Urinary bladder (tissue), 4 donors: ENCODE measurements at places on chromosomes 1 and 21. TPM values are rescaled to one million over a fixed set of nuclear protein-coding genes. Genes with fewer than 3 reads are reported as not detected.
A peak's percentile ranks its signal among the peaks of the same experiment; 100 is the strongest.

DNA sequence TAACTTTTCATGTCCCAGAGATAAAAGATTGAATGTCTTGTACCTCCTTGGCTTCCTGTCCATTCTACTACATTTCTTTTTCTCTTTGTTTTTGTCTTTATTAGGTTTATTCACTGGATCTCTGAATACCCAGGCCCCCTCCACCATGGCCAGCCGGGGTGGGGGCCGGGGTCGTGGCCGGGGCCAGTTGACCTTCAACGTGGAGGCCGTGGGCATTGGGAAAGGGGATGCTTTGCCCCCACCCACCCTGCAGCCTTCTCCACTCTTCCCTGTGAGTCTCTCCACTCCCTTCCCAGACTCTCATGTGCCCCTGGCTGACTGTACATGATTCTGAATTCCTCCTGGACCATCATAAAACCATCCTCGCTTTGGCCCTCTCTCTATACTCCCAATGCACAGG is 10.2 kb downstream of the POLR3GL start:
- no peak for DNase-seq

DNA sequence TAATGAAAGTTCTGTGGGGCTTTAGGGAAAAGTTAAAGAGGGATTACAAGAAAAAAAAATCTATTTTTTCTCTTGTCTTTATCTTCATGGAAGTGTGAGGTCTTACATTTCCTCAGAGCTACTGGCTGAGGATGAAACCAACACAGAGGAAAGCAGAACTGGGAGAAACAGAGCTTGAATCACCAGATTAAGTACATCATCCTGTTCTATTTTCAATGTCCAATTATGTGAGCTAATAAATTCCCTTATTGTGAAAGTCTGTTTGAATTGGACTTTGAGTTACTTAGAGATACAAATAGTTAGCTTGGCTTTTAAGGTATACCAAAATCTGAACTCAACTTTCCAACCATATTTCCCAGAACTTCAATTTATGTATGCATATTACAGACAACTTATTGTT is 69.2 kb downstream of the LPGAT1 start:
- no peak for DNase-seq

DNA sequence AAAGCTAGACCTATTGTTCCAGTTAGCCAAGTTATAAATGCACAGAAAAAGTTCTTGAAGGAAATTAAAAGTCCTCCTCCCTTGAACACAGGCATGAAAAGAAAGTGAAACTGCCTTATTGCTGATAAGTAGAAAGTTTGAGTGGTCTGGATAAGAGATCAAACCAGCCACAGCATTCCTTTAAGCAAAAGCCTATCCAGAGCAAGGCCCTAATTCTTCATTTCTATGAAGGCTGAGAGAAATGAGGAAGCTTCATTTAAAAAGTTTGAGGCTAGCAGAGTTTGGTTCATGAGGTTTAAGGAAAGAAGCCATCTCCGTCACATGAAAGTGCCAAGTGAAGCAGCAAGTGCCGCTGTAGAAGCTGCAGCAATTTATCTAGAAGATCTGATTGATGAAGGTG is 2.7 kb upstream of the SSX2IP start:
- no peak for DNase-seq

Gene ACTL8
- not detected for polyA plus RNA-seq

GRCh38 chr1:41413748-41414281 is 52.6 kb downstream of the FOXO6 start:
- no peak for DNase-seq

DNA sequence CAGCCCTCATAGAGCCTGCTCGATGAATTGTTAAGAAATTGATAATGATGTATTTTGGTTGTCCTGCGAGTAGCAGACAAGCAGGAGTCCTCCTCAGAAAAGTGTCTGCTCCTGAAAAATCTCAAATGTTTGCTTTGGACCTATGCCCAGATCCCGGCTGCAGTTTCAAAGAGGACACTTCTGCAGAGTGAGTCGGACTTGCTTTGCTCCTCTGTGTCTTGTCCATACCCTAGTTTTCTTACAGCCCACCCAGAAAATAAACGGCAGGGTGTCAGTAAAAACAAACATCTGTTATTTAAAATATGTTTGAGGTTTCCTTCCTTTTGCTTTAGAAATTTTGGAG is 2.8 kb downstream of the S100A10 start:
- DNase-seq: no peak

GRCh38 chr1:55774446-55774845 is 559.3 kb upstream of the USP24 start:
- no peak for DNase-seq

Gene OR2L8
- not detected for polyA plus RNA-seq

- no peak for DNase-seq
Measured at GRCh38 chr1:104718752-104719151, 969.1 kb downstream of the AMY1C start.

DNA sequence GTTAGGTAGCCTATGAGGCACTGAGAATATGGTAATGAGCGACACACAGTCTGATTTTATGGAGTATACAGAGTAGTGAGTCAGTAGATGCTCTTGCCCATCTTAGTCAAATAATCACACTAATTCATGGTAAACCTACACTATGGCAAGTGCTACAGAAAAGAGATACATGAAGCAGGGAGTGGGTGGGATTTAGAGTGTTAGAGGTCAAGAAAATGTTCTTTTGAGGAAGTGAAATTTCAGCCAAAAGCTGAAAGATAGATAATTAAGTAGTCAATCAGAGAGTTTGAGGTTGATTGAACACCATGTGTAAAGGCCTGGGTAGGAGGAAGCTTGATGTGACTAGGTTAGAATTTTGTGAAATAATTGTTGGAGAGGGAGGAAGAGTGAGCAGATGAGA is 14.7 kb downstream of the MDM4 start:
- DNase-seq: no peak

Gene TMEM39B
- polyA plus RNA-seq: 16.0 TPM

DNA sequence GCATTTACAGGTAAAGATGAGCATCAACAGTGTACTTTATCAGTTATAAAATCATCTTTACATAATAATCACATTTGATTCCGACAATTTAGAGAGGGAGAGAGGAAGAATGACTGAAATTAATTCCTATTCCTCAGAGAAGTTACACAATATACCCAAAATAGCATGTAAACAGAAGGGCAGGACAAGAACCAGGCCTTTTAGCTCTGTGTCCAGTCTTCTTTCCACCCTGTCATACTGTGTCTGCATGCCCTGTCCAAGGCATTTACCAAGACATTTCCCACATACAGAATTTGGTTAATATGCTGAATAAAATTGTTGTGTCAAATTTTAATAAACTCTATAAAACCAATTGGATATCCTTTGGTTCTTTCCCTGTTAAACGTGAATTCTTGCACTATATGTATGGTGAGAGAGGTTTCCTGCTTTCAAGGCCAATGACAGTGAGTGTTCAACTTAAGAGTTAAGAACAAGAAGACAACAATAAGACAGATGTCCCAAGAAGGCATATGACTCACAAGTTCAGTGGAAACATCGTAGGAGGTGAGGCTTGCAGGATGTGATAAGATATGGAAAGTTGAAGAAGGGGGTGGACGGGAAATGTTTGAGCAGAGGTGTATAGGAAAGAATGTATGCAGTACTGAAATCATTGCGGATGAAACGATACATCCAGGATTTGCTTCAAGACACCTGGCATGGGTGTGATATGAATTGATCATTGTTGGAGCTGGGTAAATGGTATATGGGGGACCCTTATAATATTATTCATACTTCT is 20.8 kb downstream of the LRRC8B start:
- no peak for DNase-seq

Gene DR1
- polyA plus RNA-seq: 23.1 TPM

Gene BTBD8
- 2.0 TPM for polyA plus RNA-seq

GRCh38 chr1:247107694-247108093 is 3.5 kb upstream of the ZNF669 start:
- DNase-seq: no peak

DNA sequence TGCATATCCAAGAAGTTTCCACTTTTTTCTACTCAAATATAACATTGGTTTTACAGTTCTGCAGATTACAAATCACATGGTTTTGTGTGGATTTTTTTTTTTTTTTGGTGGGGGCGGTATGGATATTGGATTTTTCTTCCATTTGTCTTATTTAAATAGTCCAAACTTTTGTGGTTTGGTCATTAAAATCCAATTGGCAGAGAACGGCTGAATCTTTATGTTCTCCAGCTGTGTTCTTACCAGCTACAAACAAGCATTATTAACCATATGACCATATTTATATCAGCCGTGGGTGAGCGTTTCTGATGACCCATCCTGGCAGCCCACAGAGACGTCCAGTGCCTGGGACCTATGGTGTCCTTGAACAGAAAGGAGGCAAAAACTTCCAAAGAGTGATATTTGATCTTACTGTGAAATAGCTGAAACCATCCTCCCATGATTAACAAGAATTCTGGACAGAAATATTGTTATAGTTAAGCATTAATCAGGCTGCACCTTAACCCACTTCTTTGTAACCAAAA is 200.4 kb downstream of the LYPLAL1 start:
- DNase-seq: no peak

Gene COL8A2
- polyA plus RNA-seq: 21.9 TPM

- no peak for DNase-seq
Measured at GRCh38 chr1:200029035-200029821, 1.7 kb downstream of the NR5A2 start.

- no peak for DNase-seq
Measured at GRCh38 chr21:34313116-34313515, 50.7 kb upstream of the KCNE2 start.

DNA sequence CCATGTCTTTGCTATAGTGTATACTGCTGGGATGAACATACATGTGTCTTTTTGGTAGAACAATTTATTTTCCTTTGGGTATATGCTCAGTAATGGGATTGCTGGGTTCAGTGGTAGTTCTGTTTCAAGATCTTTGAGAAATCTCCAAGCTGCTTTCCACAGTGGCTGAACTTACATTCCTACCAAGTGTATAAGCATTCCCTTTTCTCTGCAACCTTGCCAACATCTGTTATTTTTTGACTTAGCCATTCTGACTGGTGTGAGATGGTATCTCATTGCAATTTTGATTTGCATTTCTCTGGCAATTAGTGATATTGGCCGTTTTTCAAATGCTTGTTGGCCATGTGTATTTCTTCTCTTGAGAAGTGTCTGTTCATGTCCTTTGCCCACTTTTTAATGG is 37.5 kb upstream of the ANGPTL1 start:
- no peak for DNase-seq

DNA sequence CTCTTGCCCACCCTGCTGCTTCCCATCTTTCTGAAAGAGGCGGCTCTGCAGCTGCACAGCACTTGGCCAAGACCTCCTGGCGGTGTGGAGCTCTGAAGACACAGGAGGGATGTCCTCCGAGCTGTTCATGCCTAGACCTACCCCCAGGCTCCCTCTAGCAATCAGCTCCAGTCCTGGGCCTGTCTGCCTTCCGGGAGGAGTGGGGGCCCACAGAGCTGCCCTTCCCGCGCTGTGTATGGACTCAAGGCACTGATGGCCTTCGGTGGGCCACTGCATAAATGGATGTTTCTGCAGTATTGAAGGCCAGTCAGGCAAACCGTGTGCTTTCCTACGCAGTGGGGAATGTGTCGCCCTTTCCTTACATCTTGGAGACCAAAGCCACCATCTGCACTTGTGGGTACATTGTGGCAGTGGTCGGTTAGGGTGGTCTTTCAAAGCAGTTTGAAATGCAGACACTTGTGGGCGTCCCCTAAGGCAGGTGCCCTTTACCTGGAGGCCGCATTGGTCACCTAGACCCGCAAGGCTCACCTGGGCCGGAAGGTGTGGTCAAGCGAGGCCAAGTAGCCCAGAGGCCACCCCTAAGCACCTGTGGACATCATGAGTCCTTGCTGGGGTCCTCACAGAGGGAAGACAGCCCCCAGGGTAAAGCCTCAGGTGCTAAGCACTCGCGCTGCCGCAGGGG is 912 bp upstream of the PKNOX1 start:
- DNase-seq: no peak

GRCh38 chr1:59692591-59692990 is 122.2 kb upstream of the HOOK1 start:
- DNase-seq: no peak

GRCh38 chr1:151832318-151832980 is 847 bp upstream of the RORC start:
- no peak for DNase-seq

GRCh38 chr1:196355206-196355786 is 252.9 kb downstream of the KCNT2 start:
- DNase-seq: no peak

GRCh38 chr1:150514913-150515327 is 632 bp upstream of the FALEC start:
- DNase-seq: no peak

Gene TNFAIP8L2
- 5.4 TPM for polyA plus RNA-seq

Gene PTPN7
- polyA plus RNA-seq: 1.2 TPM

Gene FNDC5
- 1.5 TPM for polyA plus RNA-seq

Gene PDPN
- polyA plus RNA-seq: 96.8 TPM

- no peak for DNase-seq
Measured at GRCh38 chr21:42120101-42120902, 49.2 kb downstream of the UMODL1 start.

- DNase-seq: no peak
Measured at GRCh38 chr1:162204129-162204822, 134.8 kb downstream of the NOS1AP start.

- DNase-seq: no peak
Measured at GRCh38 chr21:15839601-15840000, 109.8 kb downstream of the USP25 start.

DNA sequence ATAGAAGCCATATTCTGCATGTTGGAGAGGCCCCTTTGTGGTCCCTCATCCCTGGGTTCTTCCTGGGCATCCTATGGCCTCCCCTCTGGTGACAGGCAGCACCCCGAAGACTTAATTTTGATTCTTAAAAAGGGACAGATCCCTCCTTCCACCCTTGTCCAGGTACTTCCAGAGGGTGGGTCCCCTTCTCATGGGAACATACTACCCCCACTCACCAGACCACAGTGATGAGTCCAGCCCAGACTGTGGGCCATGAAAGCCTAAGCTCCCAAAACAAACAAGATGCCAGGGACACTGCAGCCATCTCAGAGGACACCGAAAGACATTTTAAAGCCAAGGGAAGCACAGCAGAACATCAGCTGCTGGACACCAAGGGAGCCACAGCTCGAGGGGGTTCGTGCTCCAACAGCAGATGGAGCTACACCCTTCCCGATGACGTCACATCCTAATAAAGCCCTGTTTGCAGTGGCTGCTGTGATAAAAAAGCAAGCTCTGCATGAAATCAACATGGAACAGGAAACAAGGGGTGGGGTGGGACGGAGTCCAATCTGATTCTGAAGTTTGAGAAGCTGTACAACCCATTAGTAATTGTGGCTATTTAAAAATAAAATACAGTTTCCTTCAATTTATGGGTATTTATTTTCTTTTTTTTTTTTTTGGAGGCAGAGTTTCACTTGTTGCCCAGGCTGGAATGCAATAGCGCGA is 32.4 kb downstream of the GNB1 start:
- peak; percentile 75 for DNase-seq

Gene BRDT
- polyA plus RNA-seq: not detected

- peak; percentile 41 for DNase-seq
Measured at GRCh38 chr1:48470481-48470855, 1.5 kb downstream of the SPATA6 start.

GRCh38 chr1:164587617-164588501 is 28.9 kb downstream of the PBX1 start:
- DNase-seq: peak; percentile 71

DNA sequence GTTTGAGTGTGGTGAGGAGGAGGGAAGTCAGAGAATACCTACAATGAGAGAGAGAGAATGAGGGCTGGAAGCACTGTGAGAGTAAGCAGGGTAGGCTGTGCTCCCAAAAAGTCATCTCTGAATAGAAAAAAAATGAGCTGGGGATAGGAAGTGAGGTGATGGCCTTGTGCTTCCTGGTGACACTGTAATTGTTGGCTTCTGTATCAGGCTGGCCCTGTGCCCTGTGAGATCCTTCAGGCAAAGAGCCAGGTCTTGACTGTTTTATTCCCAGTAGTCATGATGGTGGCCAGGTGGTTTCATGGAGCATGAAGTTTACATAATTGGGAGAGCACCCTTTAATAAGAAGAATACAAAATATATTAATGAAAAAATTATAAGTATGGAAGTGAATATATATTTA is 20.4 kb upstream of the SPATA6 start:
- DNase-seq: no peak
